ENCODE measurements at places on chromosomes 4 and X.

DNA sequence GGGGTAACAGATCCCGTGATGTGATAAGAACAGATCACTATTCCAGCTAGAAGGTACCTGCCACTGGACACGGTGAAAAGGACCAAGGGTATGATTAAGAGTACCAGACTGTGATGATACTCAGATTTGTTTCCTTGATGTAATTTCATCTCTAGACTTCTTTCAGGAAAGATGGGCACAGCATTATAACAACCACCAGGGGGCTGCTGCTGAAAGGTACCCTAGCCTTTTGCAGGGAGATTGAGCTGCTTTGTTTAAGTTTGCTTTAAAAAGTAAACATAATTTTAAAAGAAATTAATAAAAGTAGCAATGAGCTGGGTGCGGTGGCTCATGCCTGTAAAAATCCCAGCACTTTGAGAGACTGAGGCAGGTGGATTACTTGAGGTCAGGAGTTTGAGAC is 145.4 kb downstream of the EMCN start:
- no peak overlapping the region for H3K27ac ChIP-seq
- no peak overlapping the region for H3K4me3 ChIP-seq
- no peaks in the 10 kb centered on the region for H3K36me3 ChIP-seq
- no peaks in the 10 kb centered on the region for H3K4me1 ChIP-seq
- DNase-seq, result no peak
- H3K27me3 ChIP-seq, result no peaks in the 10 kb centered on the region

DNA sequence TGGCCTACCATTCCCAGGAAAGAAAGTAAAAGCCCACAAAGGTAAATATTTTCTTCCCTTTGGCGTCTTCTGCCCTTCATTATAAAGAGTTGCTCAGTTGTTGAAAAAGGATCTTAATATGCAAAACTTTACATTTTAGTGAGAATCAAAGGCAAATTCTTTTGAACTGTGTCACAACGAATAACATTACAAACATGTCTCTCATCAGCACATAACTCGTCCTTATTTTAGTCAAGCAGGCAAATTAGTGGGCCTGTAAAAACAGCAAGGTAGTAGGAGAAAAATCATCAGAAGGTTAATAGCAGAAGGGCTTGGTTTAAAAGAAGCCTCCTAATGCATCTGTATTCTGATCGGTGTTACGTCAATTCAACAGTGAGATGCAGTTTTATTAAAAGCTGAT is 647.3 kb upstream of the DIPK2B start:
- peaks cover 1% of the 10 kb centered on the region for H3K4me1 ChIP-seq
- no peak overlapping the region for H3K4me3 ChIP-seq

GRCh38 chr4:86950831-86951525 is 16.2 kb downstream of the AFF1 start:
- peaks cover 1% of the 10 kb centered on the region for H3K27me3 ChIP-seq
- peak overlapping the region; percentile 41 for H3K4me3 ChIP-seq
- H3K36me3 ChIP-seq, result no peaks in the 10 kb centered on the region
- H3K4me1 ChIP-seq, result peaks cover 10% of the 10 kb centered on the region

DNA sequence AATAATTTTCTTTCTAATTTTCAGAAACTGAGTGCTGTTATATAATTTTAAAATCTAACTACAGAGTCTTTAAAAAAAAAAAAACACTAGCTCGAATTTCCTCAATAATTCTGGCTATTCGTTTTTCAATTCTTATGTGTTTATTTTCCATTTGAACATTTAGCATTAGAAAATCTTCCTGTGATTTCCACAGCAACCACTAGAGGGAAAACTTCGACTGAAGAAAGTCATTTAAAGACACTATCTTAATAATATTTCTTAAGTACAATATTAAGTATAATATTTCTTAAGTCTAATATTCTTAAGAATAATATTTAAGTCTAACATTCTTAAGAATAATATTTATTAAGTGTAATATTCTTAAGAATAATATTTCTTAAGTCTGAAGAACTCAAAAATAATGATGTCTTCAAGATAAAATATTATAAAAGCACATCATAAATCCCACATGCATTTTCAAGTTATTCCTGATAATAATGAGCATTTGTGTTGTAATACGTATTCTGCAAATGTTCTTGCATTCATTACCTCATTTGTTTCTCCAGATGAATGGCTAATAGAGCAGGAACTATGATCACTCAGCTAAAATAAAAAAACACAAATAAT is 118.4 kb upstream of the WDR17 start:
- no peak overlapping the region for H3K27ac ChIP-seq
- no peak overlapping the region for H3K4me3 ChIP-seq
- no peaks in the 10 kb centered on the region for H3K36me3 ChIP-seq
- no peaks in the 10 kb centered on the region for H3K4me1 ChIP-seq

GRCh38 chr4:170093973-170094535 is 4.3 kb upstream of the AADAT start:
- DNase-seq, result peak; percentile 35
- H3K27me3 ChIP-seq, result peaks cover 4% of the 10 kb centered on the region
- H3K36me3 ChIP-seq, result no peaks in the 10 kb centered on the region
- peaks cover 15% of the 10 kb centered on the region for H3K4me1 ChIP-seq
- no peak overlapping the region for H3K4me3 ChIP-seq

DNA sequence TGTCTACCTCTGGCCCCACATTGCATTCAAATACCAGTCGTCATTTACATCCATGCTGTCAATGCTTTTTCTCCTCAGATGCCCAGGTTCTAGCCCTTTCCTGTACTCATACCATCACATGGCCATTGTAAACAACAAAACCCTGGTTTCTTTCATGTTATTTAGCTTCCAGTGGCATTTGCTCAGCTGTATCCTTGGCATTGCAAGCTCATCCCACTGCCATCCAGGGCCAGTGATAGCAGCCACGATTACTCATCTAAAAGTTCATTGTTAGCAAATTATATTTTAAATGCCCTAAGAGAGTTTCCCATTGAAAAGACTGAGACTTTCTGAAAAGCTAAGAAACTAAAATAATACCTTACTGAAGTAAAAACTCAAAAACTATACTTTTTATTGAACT is 34.0 kb downstream of the VEGFC start:
- no peak overlapping the region for H3K27ac ChIP-seq
- no peaks in the 10 kb centered on the region for H3K4me1 ChIP-seq
- no peaks in the 10 kb centered on the region for H3K36me3 ChIP-seq
- no peak for DNase-seq

GRCh38 chrX:57528670-57529255 is 63.0 kb upstream of the ZXDB start:
- H3K36me3 ChIP-seq, result no peaks in the 10 kb centered on the region
- H3K4me1 ChIP-seq, result no peaks in the 10 kb centered on the region
- no peaks in the 10 kb centered on the region for H3K27me3 ChIP-seq

DNA sequence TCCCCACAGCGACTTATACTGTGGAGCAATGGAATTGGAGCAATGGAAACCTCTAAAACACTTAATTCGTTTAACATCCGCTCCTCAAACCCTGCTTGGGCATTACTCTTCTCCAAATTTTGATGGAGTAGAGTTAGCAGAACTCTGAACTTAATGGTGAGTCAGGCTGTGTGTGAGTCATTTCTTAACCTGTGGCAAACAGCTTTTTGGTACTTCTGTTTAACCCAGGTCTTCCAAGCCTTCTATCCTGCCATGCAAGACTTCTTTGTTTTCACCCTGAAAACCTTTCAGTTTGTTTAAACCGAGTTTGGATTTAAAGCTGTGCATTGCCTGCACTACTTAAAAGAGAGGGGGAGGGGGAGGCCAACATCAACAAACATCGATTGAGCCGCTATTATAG is 3.6 kb upstream of the AMOT start:
- H3K27ac ChIP-seq, result no peak overlapping the region
- no peak for DNase-seq
- H3K4me1 ChIP-seq, result peaks cover 24% of the 10 kb centered on the region

DNA sequence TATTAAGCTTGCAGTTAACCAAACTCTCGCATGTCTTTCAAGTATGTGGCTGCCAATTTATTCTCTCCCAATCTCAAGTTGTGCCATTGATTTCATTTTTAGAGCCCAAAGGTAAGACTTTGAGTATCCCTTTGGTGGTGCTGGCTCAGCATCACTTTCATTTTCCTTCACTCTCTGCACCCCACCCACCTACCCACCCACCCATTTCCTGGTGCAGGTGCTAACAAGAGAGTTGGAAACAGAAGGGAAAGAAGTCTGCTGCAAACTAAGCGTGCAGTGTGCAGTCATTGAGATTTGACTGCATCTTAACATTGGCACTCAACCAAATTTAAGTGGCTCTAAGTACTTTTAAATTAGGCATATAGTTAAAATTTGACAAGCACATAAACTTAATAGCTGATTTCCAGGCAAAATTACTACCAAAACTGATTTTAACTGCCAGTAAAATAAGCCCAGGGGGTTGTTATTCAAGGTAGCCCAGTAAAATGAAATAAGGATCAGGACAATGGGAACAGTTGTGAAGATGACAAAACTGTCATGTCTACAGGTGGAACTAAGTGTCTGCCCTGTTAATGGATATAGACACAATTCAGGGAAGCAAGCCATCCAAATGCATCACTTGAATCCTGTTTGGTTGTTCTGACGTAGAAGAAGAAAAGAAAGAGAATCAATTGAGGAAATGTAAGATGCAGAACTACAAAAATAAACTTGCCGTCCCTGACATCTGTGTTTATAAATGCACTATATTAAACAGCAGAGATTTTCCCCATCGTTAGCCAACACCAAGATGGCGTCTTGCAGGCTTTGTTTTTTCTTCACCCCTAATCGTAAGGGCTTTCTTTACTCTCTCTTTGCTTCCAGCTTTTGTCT is 184.2 kb downstream of the KDR start:
- H3K36me3 ChIP-seq, result no peaks in the 10 kb centered on the region
- H3K27ac ChIP-seq, result no peak overlapping the region
- H3K4me3 ChIP-seq, result no peak overlapping the region
- no peak for DNase-seq
- no peaks in the 10 kb centered on the region for H3K27me3 ChIP-seq
- no peaks in the 10 kb centered on the region for H3K4me1 ChIP-seq

GRCh38 chrX:16155581-16156096 is 11.6 kb upstream of the MAGEB17 start:
- H3K36me3 ChIP-seq, result no peaks in the 10 kb centered on the region
- H3K4me1 ChIP-seq, result no peaks in the 10 kb centered on the region
- no peak overlapping the region for H3K4me3 ChIP-seq
- H3K27ac ChIP-seq, result no peak overlapping the region
- no peak for DNase-seq

GRCh38 chrX:22424919-22425318 is 152.2 kb downstream of the CBLL2 start:
- H3K36me3 ChIP-seq, result no peaks in the 10 kb centered on the region
- H3K4me3 ChIP-seq, result no peak overlapping the region
- no peak overlapping the region for H3K27ac ChIP-seq

DNA sequence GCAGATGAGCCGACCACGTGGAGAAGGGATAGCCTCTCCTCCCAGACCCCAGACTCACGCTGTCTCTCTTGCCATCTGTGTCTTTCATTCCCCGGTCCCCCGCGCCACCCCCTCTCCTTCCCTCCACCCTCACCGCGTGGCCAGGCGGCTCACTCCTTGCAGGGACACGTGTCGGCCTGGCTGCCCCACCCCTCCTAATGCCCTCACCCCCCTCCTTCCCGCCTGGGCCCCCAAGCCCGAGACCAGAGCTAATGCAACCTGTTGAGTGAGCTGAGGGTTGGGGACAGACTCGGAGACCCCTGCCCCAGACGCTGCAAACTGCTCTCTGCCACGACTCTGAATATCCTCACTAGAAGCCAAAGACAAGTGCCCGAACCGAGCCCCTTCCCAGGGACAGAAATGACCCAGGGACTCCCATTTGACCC is 1.8 kb downstream of the SLC38A5 start:
- peak overlapping the region; percentile 97 for H3K27ac ChIP-seq
- no peaks in the 10 kb centered on the region for H3K36me3 ChIP-seq
- peak overlapping the region; percentile 98 for H3K4me3 ChIP-seq
- peaks cover 41% of the 10 kb centered on the region for H3K4me1 ChIP-seq
- H3K27me3 ChIP-seq, result peaks cover 18% of the 10 kb centered on the region

DNA sequence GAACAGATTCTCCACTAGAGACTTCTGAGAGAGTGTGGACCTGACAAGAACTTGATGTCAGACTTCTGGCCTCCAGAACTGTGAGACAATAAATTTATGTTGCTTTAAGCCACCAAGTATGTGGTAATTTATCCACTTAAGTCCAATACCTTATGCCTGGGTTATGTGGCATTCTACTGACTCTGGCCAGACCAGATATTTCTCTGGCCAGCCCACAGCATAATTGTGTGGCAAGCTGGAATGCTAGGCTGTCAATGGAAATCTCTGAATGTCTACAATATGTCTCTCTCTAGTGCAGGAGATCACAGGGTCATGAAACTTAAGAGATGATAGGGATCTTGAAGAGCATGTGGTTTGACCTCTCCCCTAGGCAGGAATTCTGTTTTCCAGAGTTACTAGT is 251.0 kb downstream of the ZNF674 start:
- DNase-seq, result no peak
- no peaks in the 10 kb centered on the region for H3K4me1 ChIP-seq
- H3K4me3 ChIP-seq, result no peak overlapping the region
- H3K27me3 ChIP-seq, result no peaks in the 10 kb centered on the region
- H3K36me3 ChIP-seq, result no peaks in the 10 kb centered on the region

DNA sequence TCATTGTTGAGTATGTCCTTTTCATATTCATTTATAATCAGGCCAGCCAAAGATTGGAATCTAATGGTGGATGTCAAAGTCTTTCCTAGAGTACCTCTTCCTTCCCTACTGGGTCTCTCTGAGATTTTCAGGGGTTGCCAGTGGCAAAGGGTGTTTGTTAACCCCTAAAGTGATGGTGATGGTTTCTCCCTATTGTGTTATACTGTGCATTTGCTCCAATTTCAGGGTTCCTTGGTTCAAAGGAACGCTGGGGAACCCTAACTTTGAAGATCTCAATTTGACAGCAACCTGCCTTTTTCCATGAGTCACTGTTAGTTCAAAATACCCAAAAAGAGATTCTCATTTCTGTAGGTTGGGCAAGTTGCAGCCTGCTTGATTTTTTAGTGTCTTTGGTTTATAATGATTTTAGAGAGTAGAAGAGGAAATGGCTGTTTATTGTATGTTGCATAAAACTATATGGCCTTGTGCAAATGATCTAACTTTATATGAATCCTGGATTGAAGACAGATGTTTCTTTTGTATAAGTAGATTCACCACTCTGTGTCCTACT is 23.0 kb downstream of the GAB1 start:
- peaks cover 4% of the 10 kb centered on the region for H3K36me3 ChIP-seq
- DNase-seq, result no peak
- peaks cover 29% of the 10 kb centered on the region for H3K4me1 ChIP-seq
- no peak overlapping the region for H3K27ac ChIP-seq
- peaks cover 2% of the 10 kb centered on the region for H3K27me3 ChIP-seq

DNA sequence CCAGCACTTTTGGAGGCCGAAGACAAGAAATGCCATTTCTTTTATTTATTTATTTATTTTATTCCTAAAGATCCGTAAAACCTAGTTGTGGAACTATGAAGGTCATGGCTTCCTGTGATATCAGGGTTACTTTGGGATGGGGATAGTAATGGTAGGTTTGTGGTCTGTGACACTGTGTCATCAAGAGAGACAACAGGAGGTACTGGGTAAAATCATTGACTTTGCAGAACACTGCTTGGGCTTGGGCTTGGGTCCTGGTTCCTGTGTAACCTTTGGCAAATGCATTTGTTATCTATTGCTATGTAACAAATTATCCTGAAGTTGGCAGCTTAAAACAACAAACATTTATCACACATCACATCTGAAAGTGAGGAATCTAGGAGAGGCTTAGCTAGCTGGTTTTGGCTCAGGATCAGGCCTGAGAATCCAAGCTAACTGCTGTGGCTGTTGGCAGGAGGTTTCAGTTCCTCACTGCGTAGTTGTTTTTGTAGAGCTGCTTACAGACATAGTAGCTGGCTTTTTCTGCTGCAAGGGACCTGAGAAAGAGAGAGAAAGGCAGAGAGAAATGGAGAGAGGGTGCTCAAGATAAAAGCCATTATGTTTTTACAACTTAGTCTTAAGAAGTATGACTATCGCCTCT is 576.4 kb upstream of the SLIT2 start:
- H3K4me3 ChIP-seq, result no peak overlapping the region
- no peaks in the 10 kb centered on the region for H3K27me3 ChIP-seq
- DNase-seq, result no peak
- H3K36me3 ChIP-seq, result no peaks in the 10 kb centered on the region
